ENCODE measurements at places on chromosomes 4 and X.

DNA sequence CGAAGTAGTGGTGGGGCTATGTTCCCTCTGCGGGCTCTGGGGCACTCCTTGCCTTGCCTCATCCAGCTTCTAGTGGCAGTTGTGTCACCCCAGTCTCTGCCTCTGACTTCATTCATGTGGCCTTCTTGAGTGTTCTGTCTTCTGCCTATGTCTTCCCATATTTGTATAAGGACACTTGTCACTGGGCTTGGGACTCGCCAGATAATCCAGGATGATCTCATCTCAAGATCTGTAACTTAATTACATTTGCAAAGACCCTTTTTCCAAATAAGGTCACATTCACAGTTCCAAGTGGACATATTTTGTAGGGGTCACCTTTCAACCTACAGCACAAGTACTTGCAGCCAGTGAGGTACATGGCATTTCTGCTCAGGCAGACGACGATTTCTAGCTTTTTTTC is 30.3 kb upstream of the CLDN24 start:
- DNase-seq, result no peak

- no peak for DNase-seq
Observed at GRCh38 chr4:182776376-182777105, 140.6 kb downstream of the DCTD start.

DNA sequence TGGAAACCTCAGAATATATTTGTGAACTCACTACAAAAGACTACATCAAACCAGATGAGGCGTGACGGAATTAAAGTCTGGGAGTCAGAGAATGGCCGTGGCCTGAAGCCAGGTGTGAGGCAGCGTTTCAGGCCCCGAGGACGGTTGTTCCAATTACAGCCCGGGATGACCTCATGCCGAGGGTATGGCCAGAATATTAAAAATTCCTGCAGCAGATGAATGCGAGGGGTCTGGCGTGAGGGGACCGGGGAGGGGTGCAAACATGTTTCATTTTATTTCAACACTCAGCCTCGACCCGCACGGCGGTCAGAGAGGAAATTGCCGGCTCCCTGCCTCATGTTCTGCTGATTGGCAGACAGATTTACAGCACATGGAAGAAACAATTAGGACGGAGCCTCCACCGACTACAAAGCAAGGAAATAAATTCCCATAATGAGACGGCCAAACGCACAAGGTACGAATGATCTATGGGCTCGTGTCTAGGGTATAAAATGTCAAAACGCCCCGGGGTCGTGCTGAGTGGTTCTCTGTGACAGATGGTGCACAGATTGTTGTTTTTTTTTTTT is 289.7 kb downstream of the SHOX start:
- no peak for DNase-seq

GRCh38 chrX:120840827-120841226 is 34.8 kb downstream of the CT47B1 start:
- DNase-seq, result no peak

- no peak for DNase-seq
Observed at GRCh38 chrX:40244980-40245379, 147.2 kb upstream of the BCOR start.

DNA sequence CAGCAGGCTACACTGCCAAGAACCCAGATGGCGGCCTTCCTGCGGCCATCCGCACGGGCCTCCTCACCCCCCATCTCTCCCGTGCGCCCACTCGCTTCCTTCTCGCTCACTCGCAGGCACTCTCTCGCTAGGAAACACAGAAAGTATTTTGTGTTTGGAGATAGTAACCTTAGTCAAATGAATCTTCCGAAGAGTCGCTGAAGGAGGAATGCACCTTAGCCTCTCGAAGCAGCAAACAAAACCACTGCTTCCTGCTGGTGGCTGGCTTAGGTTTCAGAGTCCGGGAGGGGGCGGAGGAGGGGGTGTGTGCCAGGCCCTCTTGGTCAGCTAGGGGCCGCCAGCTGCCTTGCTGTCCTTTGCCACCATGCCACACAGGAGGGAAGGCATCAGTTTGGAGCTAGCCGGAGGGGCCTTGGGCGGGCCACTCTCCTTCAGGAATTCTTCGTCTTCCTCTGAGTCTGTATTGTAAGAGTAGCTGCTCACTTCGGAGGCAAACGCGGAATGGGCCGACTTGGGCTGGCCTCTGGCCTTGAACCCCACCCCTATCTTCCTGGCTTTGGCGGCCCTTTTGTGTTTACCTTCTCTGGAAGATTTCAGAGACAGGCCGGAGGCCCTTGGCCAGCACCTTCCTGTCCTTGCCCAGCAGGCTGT is 73.2 kb upstream of the UCP1 start:
- no peak for DNase-seq

- no peak for DNase-seq
Observed at GRCh38 chrX:107384397-107385105, 64.9 kb upstream of the FRMPD3 start.

DNA sequence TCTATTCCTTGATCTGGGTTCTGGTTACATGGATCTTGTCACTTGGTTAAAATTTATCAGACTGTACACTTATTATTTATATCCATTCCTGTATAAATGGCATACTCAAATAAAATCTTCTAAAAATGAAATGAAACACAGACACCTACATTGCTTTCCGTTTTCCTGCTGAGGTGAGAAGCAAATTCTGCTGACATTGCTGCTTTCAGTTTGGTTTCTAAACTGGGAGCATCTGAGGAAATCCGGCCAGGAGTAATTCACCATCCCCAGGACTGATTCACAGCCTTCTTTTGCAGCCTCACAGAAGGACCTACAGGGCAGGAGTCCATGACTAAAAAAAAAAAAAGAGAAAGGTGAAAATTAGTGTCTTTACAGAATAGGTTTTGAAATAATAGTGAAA is 93.6 kb downstream of the CORIN start:
- no peak for DNase-seq

DNA sequence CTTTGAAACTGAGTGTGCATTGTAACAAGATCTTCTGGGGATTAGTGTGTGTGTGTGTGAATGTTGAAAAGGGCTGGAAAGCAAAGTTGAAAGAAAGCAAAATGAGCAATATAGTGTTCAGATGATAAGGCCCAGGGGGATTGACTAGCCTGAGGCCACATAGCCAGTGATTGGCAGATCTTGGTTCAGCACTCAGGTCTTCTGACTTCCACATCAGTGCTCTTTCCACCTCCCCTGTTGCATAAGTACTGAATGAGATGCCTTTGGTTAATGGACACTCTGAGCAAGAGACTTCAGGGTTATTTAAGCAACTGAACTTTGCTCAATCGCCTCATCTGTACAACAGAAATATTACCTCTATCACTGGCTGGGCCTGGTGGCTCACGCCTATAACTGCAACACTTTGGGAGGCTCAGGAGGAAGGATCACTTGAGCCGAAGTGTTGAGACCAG is 120.4 kb downstream of the TMEM164 start:
- DNase-seq, result no peak

GRCh38 chr4:23323436-23323835 is 566.4 kb downstream of the PPARGC1A start:
- no peak for DNase-seq

DNA sequence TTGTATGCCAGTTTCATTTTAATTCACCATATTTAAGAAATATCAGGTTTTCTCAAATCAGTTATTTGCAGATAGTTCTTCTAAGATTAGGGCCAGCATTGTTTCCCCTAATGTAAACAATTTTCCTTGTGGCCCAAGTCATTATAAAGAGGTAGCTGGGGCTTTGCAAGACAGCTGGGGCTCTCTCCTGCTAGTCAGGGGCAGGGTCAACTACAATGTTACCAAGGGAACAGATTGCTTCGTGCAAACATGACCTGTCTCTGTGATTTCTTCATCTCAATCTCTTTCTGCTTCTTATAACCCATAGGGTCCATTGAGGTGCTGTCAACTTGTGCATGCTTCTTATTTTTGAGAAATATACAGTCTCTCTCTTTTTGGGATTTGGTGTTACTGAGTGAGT is 12.1 kb downstream of the ARMCX6 start:
- DNase-seq, result no peak

DNA sequence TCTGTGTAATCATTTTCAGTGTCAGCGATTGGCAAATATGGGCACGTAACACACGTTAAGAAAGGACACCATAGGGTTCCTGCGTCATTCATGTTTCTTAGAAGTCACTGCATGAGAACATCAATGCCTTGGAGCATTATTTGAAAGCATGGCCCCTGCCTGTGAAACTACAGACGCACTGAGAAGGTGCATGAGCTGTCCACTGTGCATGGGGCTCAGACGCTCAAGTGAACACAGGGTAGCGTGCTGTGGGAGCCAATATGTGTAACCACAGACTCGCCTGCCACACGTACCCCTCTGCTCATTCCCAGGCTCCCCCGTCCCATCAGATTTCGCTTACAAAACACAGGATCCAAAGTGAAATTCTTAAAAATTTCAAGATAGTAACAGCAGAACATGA is 6.5 kb downstream of the PPP2R2C start:
- no peak for DNase-seq

- no peak for DNase-seq
Observed at GRCh38 chrX:85995641-85996040, 51.7 kb downstream of the CHM start.

DNA sequence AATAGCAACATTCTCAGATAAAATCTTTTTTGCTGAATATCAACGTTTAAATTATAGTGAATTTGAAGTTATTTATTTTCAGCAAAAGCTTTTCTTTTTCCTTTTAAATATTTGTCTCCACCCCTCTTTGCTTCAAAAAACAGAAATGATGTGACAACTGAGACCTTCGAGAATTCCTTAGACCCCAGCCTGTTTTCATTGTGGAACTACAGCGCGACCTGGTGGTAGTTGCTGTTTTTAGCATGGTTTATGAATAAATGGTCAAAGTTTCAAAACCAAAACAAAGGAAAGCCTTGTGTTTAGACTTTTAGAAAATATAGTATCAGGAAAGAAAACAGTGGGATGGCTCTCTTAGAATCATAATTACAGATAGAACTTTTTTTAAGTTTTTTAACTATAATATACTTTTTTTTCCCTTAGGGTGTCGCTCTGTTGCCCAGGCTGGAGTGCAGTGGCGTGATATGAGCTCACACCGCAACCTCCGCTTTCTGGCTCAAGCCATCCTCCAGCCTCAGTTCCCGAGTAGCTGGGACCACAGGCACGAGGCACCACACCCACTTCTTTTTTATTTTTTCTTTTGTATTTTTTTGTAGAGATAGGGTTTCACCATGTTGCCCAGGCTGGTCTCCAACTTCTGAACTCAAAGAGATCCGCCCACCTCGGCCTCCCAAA is 26.8 kb upstream of the TMEM184C start:
- DNase-seq, result peak; percentile 34

DNA sequence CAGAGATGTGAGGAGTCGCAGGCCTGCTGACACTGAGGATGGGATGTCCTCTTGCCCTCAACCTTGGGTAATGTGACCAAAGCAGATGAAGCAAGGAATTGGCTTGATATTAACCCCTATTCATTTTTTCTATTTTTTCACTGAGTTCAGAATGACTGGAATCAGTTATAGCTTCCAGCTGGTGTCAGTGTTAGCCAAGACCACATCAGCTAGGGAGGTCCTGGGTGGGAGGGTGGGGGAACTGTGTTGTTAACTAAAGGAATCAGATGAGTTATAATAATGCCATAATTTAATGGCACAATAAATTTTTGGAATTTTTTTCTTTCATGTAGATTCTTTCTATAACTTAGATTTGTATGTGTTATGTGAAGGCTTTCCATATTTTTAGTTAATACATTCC is 91.9 kb downstream of the EGF start:
- no peak for DNase-seq

GRCh38 chr4:123116412-123116811 is 194.0 kb upstream of the NUDT6 start:
- no peak for DNase-seq
